Activated naive CD8-positive, alpha-beta T cell treated with anti-CD3 and anti-CD28 coated beads, Interleukin-2, amount 50 U/mL, for 24 hours (primary cell): ENCODE measurements at places on chromosomes 6 and 20.

DNA sequence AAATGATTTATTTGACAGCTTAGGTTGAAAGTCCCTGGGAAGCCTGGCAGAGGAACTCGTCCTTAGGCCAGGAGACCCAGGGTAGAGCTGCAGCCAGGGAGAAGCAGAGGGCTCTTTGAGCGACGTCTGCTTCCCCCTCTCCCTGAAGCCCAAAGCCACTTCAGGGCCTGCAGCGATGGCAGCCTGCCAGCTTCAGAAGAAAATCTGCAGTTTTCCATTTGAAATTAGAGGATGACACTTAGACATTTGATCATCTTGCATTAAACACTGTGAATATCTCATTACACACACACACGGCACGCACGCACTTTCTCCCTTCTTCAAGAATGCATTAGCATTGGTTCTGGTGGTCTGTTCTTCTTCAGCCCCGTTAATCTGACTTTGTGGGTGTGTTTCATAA, 96.5 kb downstream of the PLEKHG1 start:
- peaks cover 26% of the 10 kb centered on the region for H3K4me1 ChIP-seq
- H3K27me3 ChIP-seq = peaks cover 2% of the 10 kb centered on the region
- no peak for DNase-seq

GRCh38 chr6:100806296-100806695, 74.8 kb downstream of the ASCC3 start:
- no peaks in the 10 kb centered on the region for H3K4me1 ChIP-seq
- H3K27ac ChIP-seq = no peak overlapping the region
- H3K36me3 ChIP-seq = peaks cover 21% of the 10 kb centered on the region

- H3K4me3 ChIP-seq = no peak overlapping the region
- no peak overlapping the region for H3K27ac ChIP-seq
- H3K27me3 ChIP-seq = no peaks in the 10 kb centered on the region
- no peak for DNase-seq
- H3K36me3 ChIP-seq = no peaks in the 10 kb centered on the region
- no peaks in the 10 kb centered on the region for H3K4me1 ChIP-seq
Measured at GRCh38 chr6:151197556-151197955, 42.2 kb upstream of the AKAP12 start.

DNA sequence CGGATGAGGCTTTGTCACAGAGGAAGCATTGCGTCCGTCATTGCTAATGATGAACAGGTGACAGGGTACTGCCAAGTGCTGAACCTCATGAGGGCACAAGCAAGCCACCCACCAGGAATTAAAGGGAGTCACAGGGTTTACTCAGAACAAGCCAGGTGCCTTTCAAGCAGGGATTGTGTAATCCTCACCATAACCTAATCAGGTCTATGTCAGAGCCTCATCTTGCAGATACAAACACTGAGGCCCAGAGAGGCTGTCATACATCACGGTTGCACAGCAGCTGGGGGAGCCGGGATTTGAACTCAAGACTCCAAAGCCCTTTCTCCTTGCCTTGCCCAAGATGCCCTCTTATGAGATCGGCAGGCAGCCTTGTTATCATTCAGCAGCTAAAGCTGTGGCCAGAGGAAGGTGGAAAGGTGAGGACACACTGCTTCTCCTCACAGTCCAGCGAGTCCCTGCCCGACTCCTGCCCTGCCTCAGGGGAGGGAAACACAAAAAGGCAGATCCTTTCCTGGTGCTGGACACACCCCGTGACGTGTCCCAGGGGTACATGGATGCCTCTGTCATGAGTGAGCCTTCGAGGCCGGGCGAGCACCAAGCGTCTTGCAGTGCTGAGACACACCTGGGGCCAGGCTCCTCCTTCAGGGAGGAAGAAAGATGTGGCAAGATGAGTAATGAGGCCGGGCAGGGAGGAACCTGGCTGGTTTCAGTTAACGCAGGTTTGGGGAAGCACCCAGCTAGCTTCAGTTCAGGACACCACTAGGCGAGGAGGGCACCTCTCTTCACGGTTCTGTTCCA, 214.9 kb downstream of the LY86 start:
- H3K27ac ChIP-seq = no peak overlapping the region
- no peak for DNase-seq
- H3K4me3 ChIP-seq = no peak overlapping the region
- H3K4me1 ChIP-seq = peaks cover 36% of the 10 kb centered on the region
- H3K27me3 ChIP-seq = peaks cover 5% of the 10 kb centered on the region
- no peaks in the 10 kb centered on the region for H3K36me3 ChIP-seq

- H3K4me3 ChIP-seq = no peak overlapping the region
- peaks cover 2% of the 10 kb centered on the region for H3K27me3 ChIP-seq
- peaks cover 11% of the 10 kb centered on the region for H3K36me3 ChIP-seq
- H3K4me1 ChIP-seq = peaks cover 8% of the 10 kb centered on the region
- H3K27ac ChIP-seq = no peak overlapping the region
Measured at GRCh38 chr20:52056203-52057062, 135.1 kb downstream of the ZFP64 start.

DNA sequence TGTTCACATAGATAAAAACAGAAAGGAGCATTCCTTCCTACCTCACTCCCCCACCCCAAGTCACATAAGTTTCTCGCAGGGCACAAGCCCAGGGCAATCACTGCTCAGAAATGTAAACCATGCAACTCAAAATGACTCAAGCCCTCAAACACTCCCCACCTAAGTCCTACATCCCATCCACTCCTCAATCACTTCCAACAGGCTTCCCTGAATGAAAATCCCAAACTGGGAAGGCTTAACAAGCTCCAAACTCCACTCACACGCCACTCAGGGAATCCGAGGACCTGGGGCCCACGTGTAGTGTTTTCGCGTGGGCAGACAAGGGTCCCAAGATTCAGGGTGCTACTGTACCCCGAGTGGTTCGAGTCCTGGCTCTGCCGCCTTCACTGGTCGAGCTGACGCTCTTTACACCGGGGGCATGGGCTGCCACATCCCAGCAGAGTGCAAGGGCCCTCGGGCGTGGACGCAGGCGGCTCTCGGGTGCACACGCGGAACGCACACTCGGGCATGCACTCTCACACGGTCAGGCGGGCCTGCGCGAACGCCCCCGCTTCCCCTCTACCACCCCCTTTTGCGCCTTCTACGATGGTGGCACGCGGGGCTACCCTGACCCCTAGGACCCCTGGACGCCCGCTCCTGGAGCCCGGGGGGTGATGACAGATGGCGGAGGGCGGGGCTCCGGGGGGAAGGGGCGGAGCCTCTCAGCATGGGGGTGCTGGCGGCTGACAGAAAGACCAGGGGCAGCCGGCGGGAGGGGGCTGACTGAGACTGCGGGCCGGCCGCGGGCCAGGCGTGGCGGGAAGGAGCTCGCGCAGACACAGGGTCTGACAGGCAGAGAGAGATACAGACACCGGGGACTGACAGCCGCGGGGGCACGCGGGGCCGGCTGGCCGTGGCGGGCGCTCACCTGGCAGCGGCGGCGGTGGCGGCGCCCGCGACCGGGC, 657 bp downstream of the ZHX3 start:
- no peaks in the 10 kb centered on the region for H3K36me3 ChIP-seq
- peak overlapping the region; percentile 87 for H3K27ac ChIP-seq
- peaks cover 34% of the 10 kb centered on the region for H3K4me1 ChIP-seq
- peak overlapping the region; percentile 87 for H3K4me3 ChIP-seq
- H3K27me3 ChIP-seq = no peaks in the 10 kb centered on the region
- peak; percentile 85 for DNase-seq

GRCh38 chr6:168619560-168620314, 178.8 kb downstream of the SMOC2 start:
- H3K4me1 ChIP-seq = peaks cover 7% of the 10 kb centered on the region
- no peak overlapping the region for H3K4me3 ChIP-seq
- no peaks in the 10 kb centered on the region for H3K36me3 ChIP-seq
- peaks cover 9% of the 10 kb centered on the region for H3K27me3 ChIP-seq
- DNase-seq = no peak

DNA sequence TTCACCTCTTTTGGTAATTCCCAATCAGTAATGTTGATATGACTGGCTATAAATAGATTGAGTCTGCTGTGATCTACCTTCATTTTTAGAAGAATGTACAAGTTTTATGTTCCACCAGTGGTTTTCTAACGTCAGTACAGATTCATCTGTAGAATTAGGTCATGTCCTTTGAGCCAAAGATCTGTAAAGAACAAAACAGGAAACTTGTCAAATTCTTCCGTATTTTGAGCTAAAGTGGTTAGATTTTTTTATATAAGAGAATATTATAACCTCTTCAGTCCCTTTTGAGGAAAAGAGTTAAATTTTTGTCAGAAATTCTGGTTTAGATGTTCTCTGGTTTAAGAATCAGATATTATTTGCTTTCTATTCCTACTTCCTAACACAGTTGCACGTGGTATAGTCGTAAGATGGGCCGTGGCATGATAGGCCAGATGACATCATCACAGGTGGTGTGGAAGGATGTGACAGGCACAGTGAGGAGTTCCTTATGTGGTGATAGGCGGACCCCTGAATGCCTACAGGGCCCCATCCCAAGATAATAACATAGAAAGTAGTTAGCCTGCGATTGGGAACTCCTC, 62.3 kb downstream of the SNX9 start:
- H3K4me1 ChIP-seq = peaks cover 79% of the 10 kb centered on the region
- peak overlapping the region; percentile 92 for H3K27ac ChIP-seq
- no peaks in the 10 kb centered on the region for H3K27me3 ChIP-seq
- H3K4me3 ChIP-seq = peak overlapping the region; percentile 44
- peak; percentile 41 for DNase-seq
- peaks cover 92% of the 10 kb centered on the region for H3K36me3 ChIP-seq

DNA sequence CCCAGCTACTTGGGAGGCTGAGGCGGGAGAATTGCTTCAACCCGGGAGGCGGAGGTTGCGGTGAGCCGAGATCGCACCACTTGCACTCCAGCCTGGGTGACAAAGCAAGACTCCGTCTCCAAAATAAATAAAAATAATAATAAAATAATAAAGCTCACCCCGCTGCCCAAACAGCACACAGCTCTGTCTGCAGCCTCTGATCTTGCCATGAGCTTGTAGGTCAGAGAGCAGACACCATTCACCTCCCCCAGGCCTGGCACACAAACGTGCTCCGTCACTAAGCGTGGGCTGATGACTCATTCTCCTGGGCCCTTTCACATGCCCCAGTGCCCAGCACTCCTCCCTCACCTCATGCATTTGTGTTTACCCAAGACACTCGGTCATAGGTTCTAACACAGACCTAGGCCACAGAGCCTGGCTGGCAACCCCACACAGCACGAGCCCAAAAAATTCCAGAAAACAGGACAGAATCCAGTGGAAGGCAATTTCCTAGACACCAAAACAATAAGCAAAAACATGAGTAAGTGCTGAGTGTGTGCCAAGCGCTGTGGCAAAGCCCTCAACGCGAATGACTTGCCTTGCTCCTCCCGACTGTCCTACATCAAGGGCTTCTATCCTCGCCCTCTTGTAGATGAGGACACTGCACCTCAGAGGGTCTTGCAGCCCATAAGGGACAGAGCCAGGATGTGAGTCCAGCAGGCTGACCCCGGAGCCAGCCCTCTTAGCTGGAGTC, 18.0 kb downstream of the ATP9A start:
- H3K27me3 ChIP-seq = peaks cover 5% of the 10 kb centered on the region
- H3K27ac ChIP-seq = no peak overlapping the region
- peak; percentile 37 for DNase-seq
- peaks cover 4% of the 10 kb centered on the region for H3K4me1 ChIP-seq
- no peak overlapping the region for H3K4me3 ChIP-seq
- no peaks in the 10 kb centered on the region for H3K36me3 ChIP-seq

GRCh38 chr6:11535801-11536230, 1.7 kb upstream of the TMEM170B start:
- DNase-seq = no peak
- H3K4me1 ChIP-seq = peaks cover 12% of the 10 kb centered on the region
- H3K27me3 ChIP-seq = peaks cover 16% of the 10 kb centered on the region
- peak overlapping the region; percentile 14 for H3K4me3 ChIP-seq
